RWPE1 (cell line): ENCODE measurements at places on chromosomes 1 and 21.

DNA sequence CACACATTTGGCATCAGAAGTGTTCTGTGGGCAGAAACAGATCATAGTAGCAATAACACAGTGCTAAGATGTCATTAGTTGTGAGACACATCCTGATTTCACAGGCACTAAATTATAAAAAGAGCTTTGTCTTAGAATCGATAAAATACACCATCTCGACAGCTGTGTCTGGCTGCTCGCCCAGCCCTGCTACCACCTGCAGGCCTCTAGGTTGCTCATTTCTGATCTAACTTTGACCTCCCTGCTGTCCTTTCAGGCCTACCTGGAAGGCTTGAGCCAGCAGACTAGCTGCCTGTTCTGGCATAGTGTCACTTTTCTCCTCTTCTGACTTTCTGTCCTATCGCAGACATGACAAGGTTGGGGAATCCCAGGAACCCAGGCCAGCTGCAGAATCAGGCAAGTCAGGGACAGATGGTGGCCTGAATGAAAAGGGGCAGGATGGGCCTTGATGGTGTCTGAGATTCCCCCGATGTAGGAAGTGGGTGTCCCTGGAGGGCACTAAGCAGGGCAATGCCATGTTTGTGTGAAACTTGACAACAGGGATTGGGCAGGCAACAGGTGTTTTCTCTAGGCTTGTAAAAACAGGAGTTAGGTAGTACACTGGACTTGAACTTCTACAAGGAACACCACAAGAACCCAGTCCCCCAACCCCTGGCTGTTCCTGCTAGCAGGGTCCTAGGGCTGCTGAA, 66.6 kb upstream of the RHOU start:
- no peak for DNase-seq

DNA sequence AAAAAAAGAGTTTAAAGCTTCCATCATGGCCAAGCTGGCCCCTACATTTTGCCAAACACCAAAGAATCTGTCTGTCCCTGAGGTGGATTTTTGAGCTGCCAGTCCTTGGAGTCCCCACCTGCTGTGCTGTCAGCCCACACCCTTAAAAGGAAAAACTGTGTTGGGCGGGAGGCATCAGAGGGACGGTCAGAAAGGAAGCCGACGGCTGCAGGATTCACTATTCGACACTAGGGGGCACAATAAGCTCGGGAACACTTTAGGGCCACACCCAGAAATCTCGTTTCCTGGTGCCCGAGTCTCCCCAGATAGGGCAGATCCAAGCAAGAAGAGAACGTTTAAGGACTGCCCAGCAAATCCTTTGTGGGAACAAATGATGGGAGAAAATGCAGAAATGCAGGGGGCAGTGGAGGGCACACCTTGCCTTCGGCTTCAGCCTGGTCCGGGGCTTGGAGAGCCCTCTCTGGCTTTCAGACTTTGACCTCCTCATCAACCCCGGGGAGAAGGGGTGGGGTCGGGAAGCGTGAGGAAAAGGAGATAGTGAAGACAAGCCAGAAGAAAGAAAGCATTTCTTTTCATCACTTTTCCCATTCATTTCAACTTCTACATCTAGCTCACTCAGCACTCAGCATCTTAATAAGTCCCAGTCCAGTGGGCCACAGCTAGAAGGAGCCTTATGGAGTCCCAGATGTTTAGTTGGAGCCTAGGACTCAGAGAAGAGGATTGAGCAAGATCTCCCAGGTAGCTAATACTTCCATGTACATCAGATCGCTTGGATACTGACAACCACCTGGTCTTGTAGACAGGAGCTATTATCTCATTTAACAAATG, 5.0 kb upstream of the CTTNBP2NL start:
- DNase-seq, result peak; percentile 84

DNA sequence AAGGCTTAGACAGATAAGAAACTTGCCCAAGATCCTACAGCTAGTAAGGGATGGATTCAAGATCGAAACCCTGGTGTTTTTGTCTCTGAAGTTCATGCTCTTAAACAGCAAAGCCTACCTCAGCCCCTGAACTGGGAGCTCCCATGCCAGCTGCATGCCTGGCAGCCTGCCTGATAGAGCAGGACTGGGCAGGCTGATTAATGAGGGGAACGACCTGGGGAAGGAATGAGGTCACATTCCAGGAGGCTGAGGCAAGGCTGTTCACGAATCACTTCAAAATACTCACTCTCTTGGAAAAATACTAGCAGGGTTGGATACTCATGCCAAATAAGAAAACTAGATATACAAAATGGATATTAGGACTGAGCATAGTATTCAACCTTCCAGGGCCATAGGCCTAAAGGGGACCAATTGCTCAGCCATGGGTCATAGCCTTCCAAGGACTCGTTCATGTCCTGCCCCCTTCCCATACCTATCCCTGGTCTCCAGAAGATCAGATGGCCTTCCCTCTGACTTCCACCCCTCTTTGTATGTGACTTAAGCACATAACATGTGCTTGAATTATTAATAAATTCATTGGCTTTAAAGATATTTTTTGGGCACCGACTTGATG, 15.6 kb upstream of the TACSTD2 start:
- peak; percentile 98 for DNase-seq

GRCh38 chr1:32392325-32392724, 1.9 kb downstream of the BSDC1 start:
- DNase-seq, result no peak

DNA sequence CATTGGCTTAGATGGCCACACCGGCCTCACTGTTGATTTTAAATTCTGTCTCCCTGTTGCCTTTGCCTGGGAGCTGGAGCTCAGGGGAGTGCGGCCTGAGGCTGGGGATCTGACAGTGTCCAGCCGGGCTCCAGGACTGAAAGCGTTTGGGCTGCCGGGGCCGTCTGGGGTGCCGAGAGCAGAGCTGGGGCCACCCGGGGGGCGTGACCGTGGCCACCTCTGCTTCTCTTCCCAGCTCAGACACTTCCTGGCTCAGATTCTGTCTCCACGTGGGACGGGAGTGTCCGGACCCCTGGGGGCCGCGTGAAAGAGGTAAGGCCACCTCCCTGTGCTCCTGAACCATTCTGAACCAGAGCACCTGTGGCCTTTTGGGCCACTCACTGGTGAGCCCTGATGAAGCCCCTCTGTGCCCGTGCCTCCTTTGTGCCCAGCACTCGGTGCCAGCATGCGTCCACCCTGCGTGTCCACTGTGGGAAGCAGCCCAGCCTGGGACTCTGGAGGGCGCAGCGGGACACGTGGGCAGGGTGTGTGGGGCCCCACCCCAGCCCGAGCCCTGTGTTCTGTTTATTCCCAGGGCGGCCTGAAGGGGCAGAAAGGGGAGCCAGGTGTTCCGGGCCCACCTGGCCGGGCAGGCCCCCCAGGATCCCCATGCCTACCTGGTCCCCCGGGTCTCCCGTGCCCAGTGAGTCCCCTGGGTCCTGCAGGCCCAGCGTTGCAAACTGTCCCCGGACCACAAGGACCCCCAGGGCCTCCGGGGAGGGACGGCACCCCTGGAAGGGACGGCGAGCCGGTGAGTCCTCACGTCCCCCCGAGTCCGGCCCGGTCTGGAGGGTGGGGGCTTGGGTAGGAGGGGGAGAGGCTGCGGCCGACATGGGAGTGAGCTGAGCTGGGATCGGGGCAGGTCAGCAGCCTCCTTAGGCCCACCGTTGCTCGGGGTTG, 64.8 kb downstream of the SLC19A1 start:
- no peak for DNase-seq

GRCh38 chr1:197841883-197842553, 60.4 kb upstream of the C1orf53 start:
- no peak for DNase-seq

DNA sequence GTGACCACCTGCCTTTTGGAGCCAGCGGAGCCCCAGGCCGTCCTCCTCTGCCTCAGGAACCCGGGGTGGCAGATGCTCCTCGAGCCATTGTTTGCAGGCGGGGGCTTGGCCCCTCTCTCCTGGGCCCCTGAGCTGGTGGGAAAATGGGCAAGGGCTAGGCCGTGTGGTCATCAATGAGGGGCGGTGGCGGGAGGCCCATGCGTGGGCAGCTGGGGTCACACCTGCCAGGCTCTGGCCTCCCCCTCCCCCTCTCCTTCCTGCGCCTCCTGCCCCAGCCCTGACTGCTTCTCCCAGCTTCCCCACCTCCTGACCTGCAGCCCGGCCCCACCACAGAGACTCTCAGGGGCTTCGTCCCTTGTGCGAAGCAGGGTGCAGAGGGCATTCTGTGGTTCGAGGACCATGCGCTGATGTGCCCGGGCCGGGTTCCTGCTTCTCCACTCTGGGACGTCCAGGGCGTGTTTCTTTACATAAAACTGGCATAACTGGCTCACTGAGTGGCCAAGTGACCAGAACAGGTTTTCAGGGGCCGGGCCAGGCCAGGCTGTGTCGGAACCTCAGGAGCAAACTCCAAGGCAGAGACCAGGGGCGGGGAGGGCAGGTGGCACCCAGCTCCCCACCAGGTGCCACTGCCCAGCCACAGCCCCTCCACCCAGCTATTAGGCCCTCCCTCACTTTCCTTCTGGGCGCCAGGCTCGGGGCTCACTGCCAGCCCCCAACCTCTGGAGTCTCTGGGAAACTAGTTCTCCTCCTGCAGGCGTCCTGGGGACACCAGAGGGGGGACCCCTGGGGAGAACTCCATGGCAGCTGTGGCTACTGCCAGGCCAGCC, 9.3 kb downstream of the SAMD11 start:
- no peak for DNase-seq
